ENCODE measurements at places on chromosomes 16 and 17.

- no peak for DNase-seq
These were observed 52.6 kb downstream of the RNF213 start for GRCh38 chr17:80313160-80313829.

DNA sequence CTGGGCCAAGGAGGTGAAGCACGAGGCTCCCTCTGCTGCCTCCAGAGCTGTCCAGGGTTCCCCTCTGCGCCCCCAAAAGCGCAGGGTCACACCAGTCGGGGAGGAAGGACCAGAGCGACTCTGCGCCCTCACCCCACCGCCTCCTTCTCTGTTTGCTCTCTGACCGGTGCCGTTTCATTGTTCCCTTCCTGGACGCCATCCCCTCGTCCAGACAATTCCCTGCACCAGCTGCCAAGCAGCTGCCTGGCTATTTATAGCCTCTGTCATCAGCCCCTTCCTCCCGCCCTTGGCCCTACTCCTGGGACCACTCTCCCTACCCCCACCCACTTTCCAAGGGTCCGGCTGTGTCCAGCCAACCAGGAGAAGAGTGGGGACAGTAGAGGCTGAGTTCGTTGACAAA lies 68.8 kb upstream of the CREBBP start:
- DNase-seq: no peak

GRCh38 chr16:86515777-86516622 lies 5.7 kb downstream of the FOXF1 start:
- DNase-seq: no peak

DNA sequence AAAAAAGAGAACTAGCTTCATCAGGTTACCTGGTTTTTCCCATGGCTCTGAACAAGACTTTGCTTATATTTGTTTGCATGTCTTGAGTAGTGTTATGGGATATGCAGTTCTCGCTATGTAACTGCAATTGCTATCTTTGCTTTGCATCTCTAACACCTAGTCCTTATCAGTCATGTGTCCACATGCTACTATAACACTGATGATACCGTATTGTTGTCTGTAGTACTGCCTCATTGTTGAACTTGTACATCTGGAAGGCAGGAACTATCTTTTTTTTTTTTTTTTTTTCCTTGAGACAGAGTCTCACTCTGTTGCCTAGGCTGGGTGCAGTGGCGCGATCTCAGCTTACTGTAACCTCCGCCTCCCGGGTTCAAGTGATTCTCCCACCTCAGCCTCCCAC lies 2.5 kb downstream of the PSME3 start:
- no peak for DNase-seq

- no peak for DNase-seq
These were observed 415.9 kb downstream of the CA10 start for GRCh38 chr17:51742571-51742970.

DNA sequence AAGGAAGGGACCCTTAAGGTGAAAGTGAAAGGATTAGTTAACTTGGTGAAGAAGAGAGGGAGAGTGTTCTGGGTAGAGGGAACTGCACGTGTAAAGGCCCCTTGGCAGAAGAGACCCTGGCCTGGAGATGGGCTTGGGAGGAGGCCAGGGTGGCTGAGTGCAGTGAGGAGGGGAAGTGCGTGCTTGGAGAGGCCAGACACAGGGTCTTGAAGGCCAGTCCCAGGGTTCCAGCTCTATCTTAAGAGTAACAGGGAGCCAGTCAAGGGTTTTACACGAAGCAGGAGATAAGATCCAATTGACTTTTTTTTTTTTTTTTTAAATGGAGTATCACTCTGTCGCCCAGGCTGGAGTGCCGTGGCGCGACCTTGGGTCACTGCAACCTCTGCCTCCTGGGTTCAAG lies 15.2 kb upstream of the DOK4 start:
- no peak for DNase-seq

GRCh38 chr17:51118330-51119195 lies 2.1 kb downstream of the SPAG9 start:
- DNase-seq: no peak

DNA sequence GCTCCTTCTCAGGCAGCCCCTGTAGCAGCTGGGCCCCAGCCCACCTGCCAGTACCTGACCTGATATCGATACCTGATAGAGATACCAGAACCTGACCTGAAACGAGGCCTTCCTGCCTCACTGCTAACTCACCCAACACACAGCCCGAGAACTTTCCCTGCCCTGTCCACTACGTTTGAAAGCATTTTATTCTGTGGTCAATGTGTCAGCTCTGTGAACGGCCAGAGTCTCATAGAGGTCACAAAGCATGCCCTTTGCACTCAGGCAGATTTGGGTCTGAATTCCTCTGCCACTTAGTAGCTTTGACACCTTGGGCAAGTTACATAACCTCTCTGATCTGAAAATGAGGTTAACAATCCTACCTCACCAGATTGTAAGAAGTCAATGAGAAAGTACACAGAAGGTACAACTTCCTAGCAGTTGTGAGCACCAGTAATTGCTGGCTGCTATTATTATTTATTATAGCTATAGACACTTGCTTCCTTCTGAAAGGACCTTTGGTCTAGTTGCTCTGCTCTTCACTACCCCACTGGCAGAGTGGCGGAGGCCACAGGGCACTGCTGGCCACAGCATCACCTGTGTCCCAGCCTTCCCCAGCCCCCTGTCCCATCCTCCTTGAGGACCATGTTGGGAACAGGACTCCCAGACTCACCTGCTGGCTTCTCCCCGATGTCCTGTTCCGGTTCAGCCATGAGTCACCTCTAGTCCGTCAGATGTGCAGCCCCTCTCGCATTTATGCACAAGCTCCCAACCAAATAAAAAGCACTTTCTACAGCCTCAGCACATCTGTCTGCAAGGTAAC lies 895 bp downstream of the ANKRD40CL start:
- DNase-seq: no peak

DNA sequence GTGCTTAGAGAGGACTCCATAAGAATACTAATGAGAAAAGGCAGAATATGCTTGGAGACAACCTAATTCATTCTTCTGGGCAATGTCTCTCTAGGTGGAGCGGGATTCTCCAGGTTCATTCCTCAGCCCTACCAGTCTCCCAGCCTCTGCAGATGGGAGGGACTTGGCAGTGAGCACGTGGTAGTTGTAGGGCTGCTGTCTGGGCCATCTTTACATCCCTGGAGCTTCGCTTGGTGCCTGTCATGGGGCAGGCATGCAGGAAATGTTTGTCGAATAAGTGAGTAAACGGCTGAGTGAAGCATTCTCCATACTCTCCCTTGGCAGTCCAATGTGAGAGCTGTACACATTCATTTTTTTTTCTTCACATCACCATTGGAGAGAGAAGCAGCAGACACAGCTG lies 387.5 kb downstream of the UTP18 start:
- DNase-seq: no peak

DNA sequence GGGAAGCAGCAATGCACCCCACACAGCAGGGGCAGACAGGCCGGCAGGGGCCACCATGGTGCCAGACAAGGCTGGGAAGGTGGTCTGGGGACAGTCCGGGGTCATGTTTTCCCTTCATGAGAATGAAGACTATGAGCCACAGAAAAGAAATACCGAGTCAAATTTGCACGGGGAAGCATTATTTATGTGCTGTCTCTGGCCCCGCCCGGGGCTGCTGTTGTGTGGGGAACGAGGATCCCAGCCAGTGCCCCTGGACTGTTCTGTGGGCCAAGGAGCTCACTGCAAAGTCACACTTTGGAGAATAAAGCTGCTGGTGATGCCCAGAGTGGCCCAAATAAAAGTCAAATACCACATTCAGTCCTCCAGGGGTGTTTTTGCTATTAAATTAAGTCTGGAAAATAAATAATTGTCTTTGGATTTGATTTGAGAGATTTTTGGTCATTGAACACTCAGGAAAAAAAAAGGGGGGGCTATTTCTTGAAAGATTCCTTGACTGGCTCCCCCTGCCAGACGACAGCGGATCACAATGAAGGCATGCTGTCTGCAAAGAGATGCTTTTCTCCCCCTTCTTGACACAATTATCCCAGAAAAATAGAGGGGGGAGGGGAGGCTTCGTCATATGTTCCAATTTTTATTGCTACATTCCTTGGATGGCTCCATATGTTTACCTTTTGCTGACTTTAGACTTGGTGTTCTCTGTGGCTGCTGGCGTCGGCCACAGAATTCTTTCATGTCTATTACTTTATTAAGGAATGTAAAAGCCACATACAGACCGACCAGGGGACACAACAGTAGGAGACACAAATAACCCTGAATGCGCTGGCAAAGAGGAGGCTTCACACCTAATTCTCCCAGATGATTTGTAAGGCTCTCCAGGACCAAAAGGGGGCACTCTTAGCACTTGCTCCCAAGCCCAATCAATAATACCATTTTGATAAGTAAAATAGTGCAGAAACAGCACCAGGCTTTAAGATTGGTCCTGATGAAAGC lies 27.1 kb upstream of the ANKFN1 start:
- DNase-seq: peak; percentile 31

DNA sequence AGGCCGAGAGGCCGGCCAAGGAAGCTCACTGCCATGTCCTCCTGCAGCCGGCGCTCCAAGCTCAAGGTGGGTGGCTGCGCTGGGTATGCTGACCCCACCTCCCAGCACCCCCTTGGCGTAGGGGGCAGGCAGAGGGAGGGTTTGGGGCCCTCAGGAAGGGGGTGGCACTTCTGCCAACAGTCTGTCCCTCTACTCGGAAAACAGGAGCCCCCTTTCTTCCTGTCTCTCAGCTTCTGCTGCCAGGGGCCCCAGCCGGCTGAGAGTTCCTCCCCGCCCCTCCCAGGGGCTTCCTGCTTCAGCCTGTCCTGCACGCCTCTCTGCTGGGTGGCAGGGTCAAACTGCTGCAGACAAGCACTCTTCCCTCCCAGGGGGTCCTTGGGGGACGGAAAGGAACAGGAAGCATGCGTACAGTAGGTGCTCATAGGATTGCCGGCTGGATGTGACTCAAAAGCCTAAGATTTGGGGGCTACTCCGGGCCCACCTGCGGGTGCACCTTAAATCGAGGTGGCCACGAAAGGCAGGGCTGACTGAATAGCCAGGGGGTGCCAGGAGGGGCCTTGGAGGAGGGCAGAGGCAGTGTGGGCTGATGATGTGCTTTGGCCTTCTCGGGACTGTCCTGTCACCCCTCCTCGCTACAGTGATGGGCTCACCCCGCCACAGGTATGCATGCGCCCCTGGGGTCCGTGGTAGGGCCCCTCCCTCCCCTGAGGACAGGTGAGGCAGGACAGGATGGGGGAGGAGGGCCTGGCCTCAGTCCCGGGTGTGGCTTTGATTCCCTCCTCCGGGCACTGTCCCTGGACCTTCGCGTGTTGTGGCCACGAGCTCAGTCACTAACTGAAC lies 4.0 kb downstream of the CBX2 start:
- no peak for DNase-seq

GRCh38 chr16:19138601-19139000 lies 24.8 kb downstream of the ITPRIPL2 start:
- DNase-seq: no peak

DNA sequence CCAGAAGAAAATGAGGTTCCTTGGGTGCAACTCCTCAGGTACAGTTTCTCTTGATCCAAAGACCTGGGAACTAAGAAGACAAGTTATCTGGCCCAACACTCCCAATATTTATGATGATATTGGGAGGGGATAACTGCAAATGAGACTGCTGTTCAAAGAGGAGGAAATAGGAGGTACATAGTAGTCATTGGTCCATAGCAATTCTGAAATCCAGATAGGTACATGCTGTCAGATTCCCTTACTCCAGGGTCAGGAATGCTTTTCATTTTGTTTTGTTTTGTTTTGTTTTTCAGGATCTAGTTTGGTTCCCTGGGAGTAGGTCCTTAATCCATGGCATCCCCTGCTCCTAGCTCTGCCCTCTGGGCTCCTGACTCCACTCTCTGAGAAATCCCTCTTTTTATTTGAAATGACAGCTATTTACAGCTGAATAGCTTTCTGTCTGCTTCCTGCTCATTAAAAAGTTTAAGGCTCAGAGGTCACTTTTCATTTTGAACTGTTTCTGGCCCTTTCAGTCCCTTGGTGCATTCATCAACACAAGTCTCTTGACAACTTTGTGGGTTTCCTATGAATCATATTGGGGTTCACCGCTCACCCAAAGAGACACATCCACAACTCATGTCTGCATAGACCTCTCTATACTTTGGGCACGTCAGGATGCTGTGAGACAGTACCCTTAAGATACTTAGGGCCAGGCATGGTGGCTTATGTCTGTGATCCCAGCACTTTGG lies 110.2 kb upstream of the C17orf78 start:
- no peak for DNase-seq

GRCh38 chr17:42055027-42055426 lies 4.6 kb upstream of the C17orf113 start:
- no peak for DNase-seq

- no peak for DNase-seq
These were observed 247.0 kb upstream of the CIBAR2 start for GRCh38 chr16:85359147-85359822.

DNA sequence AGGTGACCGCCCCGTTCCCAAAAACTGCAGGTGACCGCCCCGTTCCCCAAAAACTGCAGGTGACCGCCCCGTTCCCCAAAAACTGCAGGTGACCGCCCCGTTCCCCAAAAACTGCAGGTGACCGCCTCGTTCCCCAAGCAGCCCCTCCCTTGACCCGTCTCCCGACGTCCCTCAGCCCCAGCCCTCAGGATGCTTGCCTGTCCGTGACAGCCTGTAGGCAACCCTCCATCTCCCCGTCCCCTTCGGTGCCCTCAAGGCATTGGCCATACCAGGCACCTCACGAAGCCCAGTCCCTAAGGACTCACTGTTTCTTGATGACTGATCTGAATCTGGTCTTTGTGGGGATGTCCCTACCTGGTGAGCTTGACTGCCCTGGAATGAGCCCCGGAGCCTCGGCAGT lies 25.1 kb downstream of the SGSM2 start:
- no peak for DNase-seq

GRCh38 chr17:57874434-57875289 lies 24.8 kb upstream of the MRPS23 start:
- no peak for DNase-seq

- no peak for DNase-seq
These were observed 154.6 kb downstream of the NTN1 start for GRCh38 chr17:9175700-9176467.

DNA sequence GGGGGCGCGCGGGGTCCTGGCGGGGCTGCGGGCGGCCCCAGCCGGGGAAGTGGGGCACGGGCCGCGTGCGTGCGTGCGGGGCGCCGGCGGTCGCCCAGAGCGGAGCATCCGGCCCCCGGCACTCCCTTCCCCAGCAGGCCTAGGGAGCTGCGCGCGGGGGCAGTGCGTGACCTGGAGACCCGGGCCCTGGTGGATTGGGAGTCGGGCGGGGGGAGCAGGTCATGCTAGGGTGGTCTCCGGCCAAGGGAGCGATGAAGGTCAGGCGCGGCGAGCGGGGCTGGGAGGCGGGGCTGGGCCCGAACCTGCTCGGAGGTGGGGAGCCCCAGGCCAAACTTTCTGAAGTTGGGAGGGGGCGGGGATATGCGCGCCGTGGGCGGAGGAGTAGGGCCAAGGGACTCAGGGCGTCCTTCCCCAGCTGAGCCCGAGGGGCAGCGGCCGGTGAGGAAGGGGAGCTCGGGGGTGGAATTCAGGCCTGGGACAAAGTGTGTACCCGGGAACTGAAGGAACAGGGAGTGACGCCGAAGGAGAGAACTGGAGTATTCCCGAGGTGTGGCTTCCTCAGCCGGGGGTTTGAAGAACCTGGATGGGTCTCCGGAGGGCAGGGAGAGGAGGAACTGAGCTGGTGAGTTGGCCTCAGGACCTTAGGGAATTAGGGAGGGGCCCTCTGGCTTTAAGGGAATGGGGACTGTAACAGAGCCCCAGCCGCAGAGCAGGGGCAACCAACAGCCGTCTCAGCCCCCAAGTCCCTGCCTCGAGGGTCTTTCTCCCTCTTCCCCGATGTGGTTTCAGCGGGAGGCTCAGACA lies 589 bp downstream of the XYLT2 start:
- DNase-seq: no peak
